ENCODE measurements at places on chromosomes 6 and 20.

DNA sequence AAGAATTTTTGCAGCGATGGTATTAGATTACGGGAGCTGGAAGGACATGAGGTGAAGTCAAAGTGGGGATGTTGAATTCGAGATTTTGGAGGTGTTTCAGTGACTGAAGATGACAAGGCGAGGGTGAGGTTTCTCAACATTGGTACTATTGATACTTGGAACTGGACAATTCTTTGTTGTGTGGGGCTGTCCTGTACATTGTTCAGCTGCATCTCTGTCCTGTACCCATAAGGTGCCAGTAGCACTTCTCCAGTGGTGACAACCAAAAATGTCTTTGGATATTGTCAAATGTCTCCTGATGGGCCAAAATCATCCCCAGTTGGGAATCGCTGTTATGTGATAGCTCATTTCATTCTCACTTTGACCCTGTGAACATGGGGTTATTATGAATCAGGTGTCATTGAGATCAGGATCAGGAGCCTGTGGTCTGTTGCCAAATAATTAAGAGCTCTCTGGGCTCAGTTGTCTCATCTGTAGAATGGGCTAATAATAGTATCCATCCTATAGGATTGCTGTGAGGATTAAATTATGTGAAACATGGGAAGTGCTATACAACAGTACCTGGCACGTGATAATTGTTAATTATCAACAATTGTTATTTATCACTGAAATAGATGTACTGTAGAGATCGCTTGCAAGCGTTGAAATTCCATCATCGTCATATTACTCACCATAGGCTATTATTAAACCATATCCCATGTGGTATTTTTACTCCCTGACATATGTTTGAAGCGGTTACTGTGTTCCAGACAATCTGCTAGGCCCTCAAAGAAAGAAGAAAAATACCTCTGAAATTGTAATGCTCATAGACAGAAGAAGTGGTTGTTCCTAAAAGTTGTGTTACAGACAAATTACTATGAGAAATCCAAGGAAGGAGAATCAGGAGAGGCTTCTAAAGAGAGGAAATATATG is 48.5 kb upstream of the TTPAL start:
- no peak for DNase-seq

DNA sequence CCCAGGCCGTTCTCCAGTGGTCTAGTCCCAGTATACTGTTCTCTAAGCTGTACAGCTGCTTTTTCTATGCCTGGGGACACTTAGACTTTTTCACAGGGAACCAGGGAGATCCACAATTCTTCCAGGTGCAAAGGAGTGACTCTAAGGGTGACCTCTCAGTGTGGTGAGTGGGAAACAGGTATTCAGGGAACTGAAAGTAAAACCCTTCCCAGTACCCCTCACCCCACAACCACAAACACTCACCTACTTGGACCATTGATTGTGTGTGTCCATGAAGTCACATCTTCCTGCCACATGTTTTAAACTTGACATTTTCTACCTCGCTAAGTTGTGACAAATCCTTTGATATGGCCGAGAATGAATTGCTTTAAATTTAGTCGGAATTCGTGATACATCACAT is 183.6 kb downstream of the CLIC5 start:
- no peak for DNase-seq

GRCh38 chr6:150208611-150209352 is 65.9 kb downstream of the PPP1R14C start:
- no peak for DNase-seq

GRCh38 chr20:62265365-62265764 is 27.0 kb downstream of the OSBPL2 start:
- no peak for DNase-seq

GRCh38 chr6:149755300-149756260 is 6.0 kb downstream of the PCMT1 start:
- no peak for DNase-seq

DNA sequence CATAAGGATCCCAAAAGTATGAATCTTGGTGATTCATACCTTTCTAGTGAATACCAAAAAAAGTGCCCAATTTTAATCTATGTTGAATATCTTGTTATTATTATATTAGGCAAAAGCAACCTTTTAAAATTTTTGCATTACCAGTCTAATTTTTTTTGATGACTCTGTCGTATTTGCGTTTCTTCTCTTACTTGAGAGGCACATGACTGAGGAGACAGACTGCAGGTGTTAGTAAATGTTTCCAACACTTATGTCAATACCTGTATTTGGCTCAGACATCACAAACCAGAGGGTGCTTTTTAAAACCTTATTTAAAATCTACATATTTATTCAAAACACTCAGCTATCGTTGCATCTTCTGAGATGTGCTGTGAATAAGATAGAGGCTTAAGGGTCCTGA is 27.1 kb downstream of the ID4 start:
- no peak for DNase-seq

GRCh38 chr6:126625019-126625418 is 285.1 kb downstream of the CENPW start:
- DNase-seq: no peak

- DNase-seq: no peak
These were observed 154.9 kb downstream of the FARS2 start for GRCh38 chr6:5416250-5416649.

- no peak for DNase-seq
These were observed 17.5 kb downstream of the NAPB start for GRCh38 chr20:23403751-23404150.
